ENCODE measurements at places on chromosomes 6 and 20.

DNA sequence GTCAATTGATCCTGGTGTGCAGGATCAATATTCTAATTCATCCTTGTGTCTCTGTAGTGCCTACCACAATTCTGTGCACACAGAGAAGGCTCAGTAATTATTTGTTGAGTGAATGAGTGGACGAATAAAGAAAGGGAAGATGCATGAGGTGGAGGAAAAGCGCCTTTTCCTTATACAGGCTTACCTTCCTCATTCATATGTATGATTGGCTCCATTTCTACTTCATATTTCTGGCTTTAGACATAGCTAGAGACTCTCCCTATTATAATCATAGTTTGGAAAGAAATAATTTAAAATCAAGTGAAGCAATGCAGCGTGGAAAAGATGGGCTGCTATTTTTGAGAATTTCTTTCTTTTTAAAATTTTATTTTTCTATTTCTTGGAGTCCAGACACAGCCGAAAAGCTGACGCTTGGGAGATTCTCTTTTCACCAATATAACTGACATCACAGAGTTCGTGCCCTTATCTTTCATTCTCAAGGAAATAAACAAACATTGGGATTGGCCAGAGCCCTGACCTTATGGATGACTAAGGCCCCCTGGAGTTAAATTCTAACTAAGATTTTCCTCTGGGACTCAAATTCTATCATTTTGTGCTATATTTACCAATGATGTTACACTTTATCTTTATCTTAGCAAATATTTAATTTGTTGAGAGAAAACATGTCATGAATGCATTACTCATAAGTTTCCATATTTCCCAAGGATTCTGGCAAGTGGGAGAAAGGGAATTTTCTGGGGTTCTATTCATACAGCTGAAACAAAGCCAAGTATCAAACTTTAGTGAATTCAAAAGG lies 48.1 kb downstream of the PRL start:
- no peak for DNase-seq

GRCh38 chr6:99276747-99277146 lies 72.7 kb downstream of the FAXC start:
- DNase-seq: no peak

DNA sequence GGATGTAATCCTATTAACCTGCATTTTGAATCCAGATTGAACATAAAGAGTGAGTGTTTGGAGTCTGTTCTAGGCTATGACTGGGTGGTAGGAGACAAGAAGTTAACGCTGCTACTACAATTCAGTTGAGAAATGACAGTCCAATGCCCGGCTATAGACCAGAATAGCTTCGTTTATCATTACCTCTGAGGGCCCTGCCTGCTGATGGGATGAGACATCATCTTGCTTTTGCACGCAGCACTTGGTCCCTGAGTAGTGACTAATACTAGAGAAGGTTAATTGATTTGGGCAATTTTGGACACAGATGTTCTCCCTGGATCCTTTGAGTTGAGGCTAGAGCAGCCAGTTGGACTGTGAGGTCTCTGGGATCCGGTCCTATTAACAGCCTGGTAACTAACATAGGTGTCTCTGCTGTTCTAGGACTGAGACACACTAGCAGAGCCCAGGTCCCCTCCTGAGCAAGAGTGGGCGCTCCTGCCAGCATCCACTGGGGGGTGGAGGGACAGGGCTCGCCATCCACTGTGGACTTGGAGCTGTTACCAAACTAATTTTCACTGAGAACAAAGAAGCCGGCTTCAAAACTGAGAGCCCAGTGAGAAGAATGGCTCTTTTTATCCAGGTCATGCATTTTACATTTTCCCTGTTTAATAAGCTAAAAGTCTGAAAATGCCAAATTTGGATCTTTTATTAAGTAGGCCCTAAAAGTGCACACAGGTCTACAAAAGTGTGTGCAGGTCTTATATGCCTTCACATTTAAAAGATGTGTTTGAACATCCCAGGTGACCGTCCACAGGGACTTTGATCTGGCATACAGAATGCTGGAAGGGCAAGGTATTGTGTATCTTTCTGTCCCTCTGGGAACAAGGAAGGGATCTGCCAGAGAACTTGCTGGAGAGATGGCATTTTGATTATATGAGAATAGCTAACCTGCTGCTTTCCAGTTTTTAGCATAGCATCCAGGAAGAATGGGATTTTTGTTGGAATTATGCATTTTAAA lies 212.5 kb downstream of the CDH4 start:
- DNase-seq: no peak

GRCh38 chr20:34956041-34956458 lies 382 bp downstream of the MYH7B start:
- DNase-seq: no peak

DNA sequence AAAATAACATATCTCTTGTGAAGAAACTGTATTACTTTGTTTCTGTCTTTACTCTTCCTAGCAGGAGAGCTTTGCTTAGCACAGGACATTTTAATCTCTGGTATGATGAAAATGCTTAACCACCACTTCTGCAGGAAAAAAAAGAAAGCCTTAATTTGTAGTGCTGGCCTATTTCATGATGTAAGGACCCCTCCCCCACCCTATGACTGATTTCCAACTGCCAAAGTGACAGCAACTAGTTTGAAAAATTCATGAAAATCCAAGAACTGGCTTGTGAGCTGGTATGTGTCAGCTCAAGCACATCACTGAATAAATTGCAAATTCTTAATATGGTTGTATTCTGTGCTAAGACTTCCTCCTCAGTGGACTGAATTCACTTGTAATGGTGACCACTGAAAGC lies 125.3 kb downstream of the REV3L start:
- no peak for DNase-seq

DNA sequence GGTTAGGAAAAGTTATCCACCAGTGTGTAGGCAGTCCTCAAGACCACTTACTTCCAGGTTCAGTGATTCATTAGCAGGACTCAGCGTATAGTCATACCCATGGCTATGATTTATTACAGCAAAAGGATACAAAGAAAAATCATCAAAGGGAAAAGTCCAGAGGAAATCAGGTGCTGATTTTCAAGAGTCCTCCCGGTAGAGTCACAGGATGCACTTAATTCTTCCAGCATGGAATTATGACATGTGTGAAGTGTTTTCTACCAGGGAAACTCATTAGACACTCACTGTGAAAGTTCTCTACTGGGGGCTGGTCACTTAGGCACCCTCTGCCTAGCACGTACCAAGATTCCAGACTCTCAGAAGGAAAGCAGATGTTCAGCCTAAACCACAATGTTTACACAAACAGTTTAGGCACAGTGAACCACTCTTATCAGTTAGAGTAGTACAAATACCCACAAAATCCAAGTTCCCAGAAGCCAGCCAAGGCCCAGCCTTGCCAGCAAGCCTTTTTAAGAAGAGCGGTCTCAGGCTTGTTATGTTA lies 10.2 kb downstream of the WFDC3 start:
- DNase-seq: no peak

GRCh38 chr20:8721098-8721497 lies 347.8 kb upstream of the PLCB4 start:
- DNase-seq: peak; percentile 61

DNA sequence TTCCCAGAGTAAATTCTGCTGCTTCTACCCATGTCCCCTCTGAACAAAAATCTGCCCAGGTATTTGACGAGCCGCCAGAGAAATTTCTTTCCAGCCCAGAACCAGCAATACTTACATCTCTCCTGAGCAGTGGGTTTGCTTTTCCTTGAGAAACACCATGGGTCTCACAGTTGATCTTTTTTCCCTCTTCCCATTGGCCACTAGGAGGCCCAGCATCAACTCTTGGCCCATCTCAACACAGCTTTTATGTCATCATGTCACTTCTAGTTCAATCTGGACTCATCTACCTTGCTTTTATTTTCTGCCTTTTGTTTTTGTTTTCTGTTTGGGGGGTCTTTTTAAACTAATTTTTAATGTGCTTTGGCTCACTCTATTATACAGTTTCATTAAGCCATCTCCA lies 18.8 kb downstream of the MAFB start:
- no peak for DNase-seq

- DNase-seq: no peak
Observed at GRCh38 chr6:140977403-140977802, 1155.3 kb upstream of the GJE1 start.

- peak; percentile 84 for DNase-seq
Observed at GRCh38 chr20:62618611-62619529, 23.4 kb upstream of the SLCO4A1 start.

- DNase-seq: no peak
Observed at GRCh38 chr20:13857961-13858360, 73.1 kb downstream of the NDUFAF5 start.

DNA sequence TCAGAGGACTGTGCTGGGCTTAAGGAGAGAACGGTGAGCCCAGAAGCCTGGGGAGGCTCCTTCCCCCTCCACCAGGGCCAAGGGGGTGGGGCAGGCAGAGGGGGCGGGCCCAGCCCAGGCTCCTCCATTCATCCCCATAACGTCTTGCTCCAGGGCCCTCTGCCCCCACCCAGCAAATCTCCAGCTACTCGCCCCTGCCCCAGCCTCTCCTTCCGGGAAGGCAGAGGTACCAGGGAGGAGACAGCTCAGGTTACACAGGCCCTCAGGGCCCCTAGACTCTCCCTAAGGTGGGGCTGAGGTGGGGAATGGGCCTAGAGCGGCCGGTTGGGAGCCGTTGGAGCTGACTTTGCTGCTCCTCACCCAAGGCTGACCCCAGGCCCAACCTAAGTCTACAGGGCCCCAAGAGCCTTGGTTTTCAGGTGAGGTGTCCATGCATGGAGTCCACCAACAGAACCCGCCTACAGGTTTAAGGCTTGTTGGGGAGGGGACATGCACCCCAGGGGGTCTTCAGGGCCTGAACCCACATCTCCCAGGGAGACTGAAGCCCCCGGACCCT lies 1.2 kb downstream of the LAMA5 start:
- no peak for DNase-seq

- DNase-seq: no peak
Observed at GRCh38 chr20:50308166-50308512, 117.5 kb downstream of the CEBPB start.

DNA sequence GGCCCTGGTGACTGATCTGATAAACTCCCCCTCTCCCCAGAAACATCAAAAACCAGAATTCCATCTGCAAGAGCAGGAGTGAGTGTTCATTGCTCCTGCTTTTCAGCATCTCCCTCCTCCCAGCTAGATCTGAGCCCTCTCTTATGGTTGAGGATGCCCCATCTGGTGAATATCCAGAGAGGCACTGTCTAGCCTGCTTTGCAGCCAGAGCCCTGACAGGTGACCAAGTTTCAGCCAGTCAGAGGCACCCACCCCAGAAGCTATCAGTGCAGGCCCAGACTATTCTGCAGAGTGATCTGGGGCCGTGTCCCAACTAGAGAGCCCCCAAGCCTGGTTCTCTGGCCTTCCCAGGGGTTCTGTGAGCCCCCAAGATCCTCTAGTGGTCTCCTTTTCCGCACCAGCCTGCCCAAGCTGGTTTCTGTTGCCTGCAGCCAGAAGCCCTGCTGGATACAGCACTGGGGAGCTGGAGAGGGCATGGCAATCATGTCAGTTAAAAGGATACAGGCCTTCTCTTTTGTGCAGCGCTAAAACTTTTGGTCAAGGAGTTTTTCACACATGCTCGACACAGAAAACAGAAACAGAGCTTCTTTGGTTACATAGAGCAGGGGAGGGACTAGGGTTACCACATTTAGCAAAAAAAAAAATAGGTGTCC lies 6.6 kb upstream of the BMP7 start:
- no peak for DNase-seq

- DNase-seq: no peak
Observed at GRCh38 chr6:21270636-21271201, 322.8 kb upstream of the SOX4 start.

GRCh38 chr6:11730641-11731040 lies 48.0 kb downstream of the ADTRP start:
- DNase-seq: peak; percentile 88

GRCh38 chr6:20438462-20439070 lies 36.9 kb downstream of the E2F3 start:
- DNase-seq: no peak

DNA sequence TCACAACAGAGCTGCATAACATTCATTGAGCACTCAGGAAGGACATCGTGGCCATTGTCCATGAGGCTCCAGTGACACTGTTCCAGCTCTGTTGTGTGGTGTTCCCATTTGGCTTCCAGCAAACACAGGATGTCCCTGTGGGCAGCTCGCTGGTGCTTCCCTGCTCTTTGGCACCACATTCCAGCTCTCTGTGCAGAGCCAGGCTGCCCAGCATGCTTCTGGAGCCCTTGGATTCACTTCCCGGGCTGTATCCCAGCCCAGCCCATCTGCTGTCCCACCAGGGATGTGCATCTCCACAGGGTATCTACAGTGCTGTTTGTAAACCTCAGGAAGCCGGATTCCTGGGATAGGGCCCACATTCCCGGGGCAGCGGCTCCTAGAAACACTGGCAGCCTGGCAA lies 57.2 kb downstream of the CTCFL start:
- no peak for DNase-seq

- peak; percentile 57 for DNase-seq
Observed at GRCh38 chr6:41716516-41717391, 18.7 kb downstream of the TFEB start.

GRCh38 chr6:37304766-37305165 lies 46.8 kb upstream of the TMEM217 start:
- DNase-seq: no peak
